ENCODE measurements at places on chromosomes 1 and 21.

- no peak overlapping the region for H3K4me3 ChIP-seq
- no peak overlapping the region for H3K27ac ChIP-seq
- H3K27me3 ChIP-seq: no peaks in the 10 kb centered on the region
- DNase-seq: no peak
- no peaks in the 10 kb centered on the region for H3K4me1 ChIP-seq
These were observed 201.0 kb downstream of the HS2ST1 start for GRCh38 chr1:87115317-87115890.

DNA sequence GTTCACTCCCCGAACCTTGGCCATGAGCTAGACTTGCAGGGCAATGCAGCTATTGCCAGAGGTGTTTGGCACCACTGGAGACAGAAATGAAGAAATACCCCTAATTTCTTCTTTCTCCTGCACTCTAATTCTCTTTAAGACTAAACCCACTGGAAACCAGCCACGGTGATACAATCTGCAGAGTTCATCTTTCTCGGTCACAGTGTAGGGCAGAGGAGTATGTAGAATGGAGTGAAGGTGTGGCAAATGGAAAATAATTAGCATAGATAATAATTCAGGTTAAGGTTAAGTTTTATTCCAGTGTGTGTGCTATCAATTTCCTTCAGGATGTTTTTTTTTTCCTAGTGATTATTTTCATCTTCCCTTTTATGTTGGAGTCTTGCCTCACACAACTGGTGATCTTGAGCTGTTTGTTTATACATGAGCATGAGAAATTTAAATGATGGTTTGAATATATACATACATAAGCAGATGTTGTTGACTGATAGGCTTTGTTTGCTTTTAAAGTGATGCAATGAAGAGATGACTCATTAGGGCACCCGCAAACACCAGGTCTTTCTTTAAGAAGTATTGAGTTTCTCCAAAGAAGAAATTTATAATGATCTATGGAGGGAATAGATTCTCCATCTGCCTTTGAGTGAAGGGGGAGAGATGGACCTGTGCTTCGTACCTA lies 81.9 kb downstream of the SPATA17 start:
- no peak overlapping the region for H3K4me3 ChIP-seq
- no peak overlapping the region for H3K27ac ChIP-seq
- no peak for DNase-seq

DNA sequence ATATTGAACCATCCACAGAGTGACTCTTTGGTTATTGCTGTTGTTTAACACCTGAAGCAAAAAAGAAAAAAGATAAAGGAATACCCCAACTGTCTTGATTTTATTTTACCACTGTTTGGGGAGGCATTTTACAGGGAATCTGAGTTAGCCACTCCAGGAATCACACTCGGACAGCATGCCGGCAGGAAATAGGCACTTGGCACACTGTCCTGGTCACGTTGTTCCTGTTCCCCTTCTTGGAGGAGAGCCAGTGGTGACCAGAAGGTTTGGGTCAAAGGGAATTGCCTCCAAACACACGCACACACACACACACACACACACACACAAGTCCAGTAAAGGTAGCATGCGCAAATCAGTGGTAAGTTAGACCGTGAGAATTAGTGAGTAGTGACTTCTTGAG lies 13.8 kb downstream of the RGS4 start:
- H3K27ac ChIP-seq: no peak overlapping the region
- peaks cover 2% of the 10 kb centered on the region for H3K27me3 ChIP-seq
- no peaks in the 10 kb centered on the region for H3K36me3 ChIP-seq
- no peak for DNase-seq
- no peak overlapping the region for H3K4me3 ChIP-seq

DNA sequence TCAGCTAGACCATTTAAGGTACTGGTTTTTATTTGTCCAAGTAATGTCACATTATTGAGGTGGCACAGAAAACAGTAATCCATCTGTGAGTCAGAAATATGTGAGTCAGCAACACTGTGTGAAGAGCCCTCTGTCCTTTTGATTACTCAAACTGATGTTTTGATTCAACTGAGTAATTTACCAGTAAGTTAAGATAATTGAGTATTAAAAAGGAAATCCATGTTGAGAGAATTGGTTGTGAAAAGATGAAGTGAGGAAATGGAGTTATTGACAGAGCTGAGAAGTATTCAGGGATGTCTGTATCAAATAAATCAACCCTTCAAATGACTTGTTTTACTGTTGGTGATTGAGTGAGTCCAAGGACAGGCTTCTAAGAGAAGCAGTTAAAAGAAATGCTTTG lies 302.7 kb upstream of the SGIP1 start:
- H3K27me3 ChIP-seq: peaks cover 4% of the 10 kb centered on the region
- DNase-seq: no peak
- no peak overlapping the region for H3K27ac ChIP-seq
- H3K36me3 ChIP-seq: no peaks in the 10 kb centered on the region
- no peak overlapping the region for H3K4me3 ChIP-seq
- H3K4me1 ChIP-seq: peaks cover 5% of the 10 kb centered on the region
